ENCODE measurements at places on chromosomes 16 and 17. TPM values are rescaled to one million over a fixed set of nuclear protein-coding genes. Genes with fewer than 3 reads are reported as not detected.

OTOP2 gene
- not detected for total RNA-seq

VWA3A gene
- not detected for total RNA-seq

MAP2K4 gene
- 32.6 TPM for total RNA-seq

PYDC1 gene
- total RNA-seq = not detected

CHST5 gene
- not detected for total RNA-seq

KCNJ18 gene
- total RNA-seq = not detected

C17orf78 gene
- not detected for total RNA-seq

SLC5A2 gene
- not detected for total RNA-seq

DNA sequence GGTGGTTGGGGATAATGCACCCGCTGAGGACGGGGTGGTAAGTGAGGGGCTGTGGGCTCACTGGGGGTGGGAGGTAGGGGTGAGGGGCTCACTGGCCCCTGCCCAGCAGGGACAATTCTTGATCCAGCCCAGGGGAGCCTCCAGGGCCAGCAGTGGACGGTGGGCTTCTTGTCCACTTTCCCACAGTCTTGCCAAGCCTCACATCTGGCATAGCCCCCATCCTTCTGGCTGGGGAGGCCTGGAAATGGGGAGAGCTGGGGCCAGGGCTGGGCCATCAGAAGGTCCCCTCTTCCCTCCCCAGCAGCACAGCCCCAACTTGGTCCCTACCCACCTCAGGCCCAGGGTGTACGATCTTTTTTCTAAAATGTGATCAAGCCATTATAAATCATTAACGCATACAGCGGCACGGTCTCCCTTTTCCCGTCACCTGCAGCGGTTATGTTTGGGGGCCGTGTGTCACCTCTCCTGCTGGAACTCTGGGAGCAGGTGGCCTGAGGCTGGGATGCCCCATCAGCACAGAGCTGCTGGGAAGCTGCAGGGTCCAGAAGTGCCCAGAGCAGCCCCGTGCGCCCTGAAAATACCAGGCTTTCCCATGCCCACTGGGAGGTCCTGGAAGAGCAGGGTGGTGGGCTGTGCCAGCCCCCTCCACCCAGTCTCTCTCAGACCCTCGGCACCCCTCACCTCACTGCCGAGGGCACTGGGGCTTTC is 7.2 kb upstream of the SETD6 start:
- DNase-seq = no peak

- no peak for DNase-seq
These were observed 150.1 kb downstream of the CYB561 start for GRCh38 chr17:63295839-63296590.

DNA sequence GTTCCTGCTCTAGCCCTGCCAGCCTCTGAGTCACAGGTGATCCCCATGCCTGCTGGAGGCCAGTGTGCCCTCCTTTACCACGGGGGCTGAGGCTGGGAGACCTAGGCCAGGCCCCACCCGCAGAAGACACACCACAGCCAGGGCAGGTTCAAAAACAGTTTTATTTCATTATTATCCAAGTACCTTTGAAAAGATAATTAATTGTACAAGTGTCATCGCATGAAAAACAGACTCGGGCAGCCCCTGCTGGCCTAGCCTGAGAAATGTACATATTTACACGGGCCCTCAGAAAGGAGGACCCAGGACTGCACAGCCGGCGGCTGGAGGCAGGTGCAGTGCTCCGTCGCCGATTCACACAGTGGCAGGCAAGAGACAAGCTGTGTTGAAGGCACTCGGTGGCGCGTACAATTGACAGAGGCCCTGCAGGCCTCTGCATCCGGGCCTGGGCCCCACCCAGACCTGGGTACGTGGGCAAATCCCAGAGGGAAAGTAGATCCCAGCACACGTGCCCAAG is 4.4 kb downstream of the PDIA2 start:
- DNase-seq = no peak

GRCh38 chr17:39841134-39841683 is 22.9 kb downstream of the IKZF3 start:
- DNase-seq = no peak

DNA sequence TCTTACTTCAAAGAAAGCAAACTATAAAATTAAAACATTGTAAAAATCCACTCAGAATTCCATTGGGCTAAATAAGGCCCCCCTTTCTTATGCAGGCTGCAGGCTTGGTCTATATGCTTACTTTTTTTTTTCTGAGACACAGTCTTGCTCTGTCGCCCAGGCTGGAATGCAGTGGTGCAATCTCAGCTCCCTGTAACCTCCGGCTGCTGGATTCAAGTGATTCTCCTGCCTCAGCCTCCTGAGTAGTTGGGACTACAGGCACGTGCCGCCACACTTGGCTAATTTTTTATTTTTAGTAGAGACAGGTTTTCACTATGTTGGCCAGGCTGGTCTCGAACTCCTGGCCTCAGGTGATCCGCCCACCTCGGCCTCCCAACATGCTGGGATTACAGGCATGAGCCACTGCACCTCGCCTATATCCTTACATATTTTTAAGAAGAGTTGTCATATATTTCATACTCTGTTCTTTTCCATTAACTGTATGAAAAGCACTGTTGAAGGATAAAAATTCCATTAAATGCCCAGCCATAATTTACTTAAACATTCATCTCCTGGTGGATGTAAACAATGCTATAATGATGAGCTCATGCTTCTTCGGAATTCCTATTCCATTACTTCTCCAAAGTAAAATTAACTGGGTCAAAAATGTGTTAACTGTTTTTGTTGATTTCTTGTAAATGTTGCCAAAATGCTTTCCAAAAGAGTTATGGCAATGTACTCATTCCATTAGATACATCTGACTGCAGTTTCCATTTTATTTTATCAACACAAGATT is 17.8 kb downstream of the SNN start:
- peak; percentile 69 for DNase-seq

DNA sequence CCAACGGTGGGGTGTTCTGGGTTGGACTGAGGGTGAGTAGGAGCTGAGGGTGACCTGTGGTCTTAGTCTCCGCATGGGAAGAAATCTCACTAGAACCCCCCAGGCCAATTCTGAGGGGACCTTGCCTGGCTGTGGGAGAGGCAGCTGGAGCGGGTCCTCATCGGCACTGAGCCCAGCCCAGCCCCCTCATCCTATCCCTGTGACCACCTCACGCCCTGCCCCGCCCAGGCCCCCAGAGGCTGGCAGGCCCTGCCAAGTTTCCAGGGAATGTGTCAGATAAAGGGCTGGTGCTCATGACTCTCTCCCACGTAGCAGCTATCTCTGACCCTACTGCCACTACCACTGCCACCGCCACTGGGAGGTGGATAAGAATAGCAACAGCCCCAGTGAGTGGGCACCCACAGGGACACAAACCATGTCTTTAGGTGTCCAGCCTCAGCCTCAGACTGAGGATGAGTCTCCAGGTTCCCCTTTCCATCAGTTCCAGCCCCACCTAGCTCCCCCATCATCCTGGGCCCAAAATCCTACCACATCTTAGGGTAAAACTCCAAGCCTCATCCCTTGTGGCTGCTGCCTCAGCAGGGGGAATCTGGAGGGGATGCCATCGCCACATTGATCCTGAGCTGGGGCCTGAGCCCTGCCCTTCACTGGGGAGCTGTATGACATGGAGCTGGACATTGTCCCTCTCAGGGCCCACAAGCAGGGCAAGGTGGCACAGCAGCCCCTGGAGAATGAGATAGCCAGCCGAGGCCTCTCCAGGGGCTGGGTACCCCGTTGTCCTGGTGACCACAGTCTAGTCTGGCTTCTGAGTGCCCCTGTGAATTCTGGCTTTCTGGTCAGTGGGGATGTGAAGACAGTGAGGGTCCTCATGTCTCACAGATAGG is 14.9 kb downstream of the CDH16 start:
- DNase-seq = no peak

- peak; percentile 54 for DNase-seq
These were observed 215.3 kb downstream of the C16orf95 start for GRCh38 chr16:87101903-87102302.

GRCh38 chr16:15854906-15855703 is 1.7 kb downstream of the MYH11 start:
- DNase-seq = no peak

DNA sequence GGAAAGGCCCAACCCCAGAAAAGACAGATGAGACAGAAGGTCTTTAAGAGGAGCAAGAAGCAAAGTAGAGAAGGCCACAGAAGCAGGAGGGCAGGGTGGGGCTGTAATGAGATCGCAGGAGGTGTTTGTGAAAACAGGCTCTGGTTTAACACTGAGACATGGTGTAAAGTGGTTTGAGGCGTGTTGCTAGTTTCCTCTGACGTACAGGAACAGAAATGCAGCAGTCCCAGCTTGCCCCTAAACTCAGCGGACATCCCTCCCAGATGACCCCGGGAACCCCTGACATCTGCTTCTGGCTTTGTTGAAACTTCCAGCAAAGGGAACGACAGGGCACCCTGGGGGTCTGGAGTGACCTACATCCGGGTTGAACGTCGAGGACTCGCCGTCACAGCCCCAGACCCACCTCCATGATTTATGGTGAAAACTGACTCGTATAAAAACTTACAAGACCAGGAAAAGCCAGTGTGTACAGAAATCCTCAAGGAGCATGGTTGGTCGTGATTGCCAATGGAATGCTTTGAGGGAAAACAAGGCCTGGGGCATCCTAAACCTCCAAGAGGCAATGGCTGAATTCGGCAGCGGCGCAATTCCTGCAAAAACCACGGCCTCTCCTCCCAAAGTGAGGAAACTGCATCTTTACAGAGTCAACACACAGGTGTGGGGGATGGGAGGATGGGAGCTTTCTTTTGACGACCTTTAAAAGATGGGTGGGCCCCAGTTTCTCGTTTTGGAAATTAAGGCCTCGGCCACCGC is 25.8 kb downstream of the LITAF start:
- no peak for DNase-seq

- DNase-seq = no peak
These were observed 77.8 kb downstream of the ADCY9 start for GRCh38 chr16:4038448-4038847.

DNA sequence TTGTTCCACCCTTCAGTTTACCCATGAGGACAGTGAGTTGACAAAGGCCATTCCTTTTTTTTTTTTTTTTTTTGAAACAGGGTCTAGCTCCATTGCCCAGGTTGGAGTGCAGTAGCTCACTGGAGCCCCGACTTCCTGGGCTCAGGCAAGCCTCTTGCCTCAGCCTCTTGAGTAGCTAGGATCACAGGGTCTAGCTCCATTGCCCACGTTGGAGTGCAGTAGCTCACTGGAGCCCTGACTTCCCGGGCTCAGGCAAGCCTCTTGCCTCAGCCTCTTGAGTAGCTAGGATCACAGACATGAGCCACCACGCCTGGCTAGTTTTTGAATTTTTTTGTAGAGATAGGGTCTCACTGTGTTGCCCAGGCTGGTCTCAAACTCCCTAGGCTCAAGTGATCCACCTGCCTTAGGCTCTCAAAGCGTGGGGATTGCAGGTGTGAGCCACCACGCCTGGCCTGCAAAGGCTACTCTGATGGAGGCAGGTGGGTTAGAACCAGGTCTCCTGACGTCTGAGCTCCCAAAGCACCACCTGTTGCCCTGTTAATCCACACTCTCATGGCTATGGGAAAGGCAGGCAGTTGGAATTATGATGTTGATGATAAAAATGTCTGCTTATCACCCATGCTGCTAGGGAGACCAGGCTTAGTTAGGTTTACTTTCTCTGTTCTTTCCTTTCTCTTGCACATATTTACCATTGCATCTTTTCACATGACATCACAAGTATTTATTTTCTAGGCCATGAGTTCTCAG is 65.2 kb downstream of the KSR1 start:
- no peak for DNase-seq

- no peak for DNase-seq
These were observed 21.5 kb downstream of the ELAC2 start for GRCh38 chr17:12996357-12996756.

- no peak for DNase-seq
These were observed 19.4 kb downstream of the CLUH start for GRCh38 chr17:2691965-2692780.

DNA sequence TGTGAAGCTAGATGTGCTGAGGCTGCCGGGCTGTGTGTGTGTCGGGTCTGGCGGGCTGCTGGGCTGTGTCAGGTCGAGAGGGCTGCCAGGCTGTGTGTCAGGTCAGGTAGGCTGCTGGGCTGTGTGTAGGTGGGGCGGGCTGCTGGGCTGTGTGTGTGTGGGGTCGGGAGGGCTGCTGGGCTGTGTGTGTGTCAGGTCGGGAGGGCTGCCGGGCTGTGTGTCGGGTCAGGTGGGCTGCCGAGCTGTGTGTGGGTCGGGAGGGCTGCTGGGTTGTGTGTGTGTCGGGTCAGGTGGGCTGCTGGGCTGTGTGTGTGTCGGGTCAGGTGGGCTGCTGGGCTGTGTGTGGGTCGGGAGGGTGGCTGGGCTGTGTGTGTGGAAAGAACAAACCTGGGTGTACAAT is 8.6 kb downstream of the WDR45B start:
- no peak for DNase-seq

DNA sequence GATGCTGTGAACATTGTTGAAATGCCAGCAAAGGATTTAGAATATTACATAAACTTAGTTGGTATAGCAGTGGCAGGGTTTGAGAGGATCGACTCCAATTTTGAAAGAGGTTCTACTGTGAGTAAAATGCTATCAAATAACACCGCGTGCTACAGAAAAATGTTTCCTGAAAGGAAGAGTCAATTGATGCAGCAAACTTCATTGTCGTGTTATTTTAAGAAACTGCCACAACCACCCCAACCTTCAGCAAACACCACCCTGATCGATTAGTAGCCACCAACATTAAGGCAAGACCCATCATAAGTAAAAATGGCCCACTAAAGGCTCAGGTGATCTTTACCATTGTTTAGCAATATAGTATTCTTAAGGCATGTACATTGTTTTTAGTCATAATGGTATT is 27.3 kb downstream of the HLF start:
- no peak for DNase-seq

GRCh38 chr17:74604200-74604599 is 12.1 kb upstream of the CD300LD start:
- no peak for DNase-seq

GRCh38 chr16:29710227-29711219 is 31.5 kb downstream of the QPRT start:
- peak; percentile 79 for DNase-seq

GRCh38 chr16:65538976-65539375 is 417.1 kb upstream of the CDH11 start:
- peak; percentile 60 for DNase-seq

DNA sequence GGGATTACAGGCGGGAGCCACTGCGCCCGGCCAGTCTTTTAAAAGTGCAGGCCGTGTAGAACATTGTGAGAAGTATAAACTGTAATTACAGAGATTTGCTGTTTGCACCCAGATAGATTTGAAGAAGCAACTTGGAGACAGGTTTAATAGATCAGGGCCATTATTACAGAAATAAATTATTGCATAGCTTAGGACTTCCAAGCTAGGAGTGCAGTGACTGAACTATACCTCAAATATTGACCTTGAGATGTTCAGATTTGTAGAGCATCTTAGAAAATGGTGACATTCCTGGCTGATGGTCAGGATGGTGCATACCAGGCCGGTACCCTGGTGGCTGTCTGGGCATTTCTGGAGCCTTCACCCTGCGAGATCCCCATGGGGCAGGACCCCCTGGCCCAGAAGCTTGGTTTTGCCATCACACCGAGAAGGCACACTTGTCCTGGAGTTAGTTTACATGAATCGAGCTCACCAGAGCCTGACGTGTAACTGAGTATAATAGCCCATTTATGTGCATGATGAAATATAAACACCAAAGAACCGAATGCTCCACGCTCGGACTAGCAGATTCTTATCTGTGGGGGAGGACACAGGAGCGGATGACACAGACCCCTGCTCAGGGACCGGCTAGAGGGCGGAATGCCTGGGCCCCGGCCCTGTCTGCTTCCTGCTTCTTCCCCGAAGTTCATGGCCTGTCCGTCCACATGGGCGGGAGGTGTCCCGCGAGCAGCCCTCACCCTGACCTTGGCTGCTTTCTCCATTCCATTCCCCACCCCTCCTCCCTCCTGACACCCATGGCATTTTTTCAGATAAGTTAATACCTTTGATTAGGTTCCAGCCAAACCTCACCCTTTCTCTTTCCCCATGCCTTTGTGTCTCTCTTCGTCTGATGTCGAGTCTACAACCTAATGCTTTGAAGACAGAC is 32.1 kb downstream of the CCDC40 start:
- DNase-seq = peak; percentile 89
